Body of pancreas (tissue), 4 donors: ENCODE measurements at places on chromosomes 7 and 10. TPM values are rescaled to one million over a fixed set of nuclear protein-coding genes. Genes with fewer than 3 reads are reported as not detected.

GRCh38 chr7:47707583-47707982, 125.7 kb upstream of the TNS3 start:
- no peak for DNase-seq

DNA sequence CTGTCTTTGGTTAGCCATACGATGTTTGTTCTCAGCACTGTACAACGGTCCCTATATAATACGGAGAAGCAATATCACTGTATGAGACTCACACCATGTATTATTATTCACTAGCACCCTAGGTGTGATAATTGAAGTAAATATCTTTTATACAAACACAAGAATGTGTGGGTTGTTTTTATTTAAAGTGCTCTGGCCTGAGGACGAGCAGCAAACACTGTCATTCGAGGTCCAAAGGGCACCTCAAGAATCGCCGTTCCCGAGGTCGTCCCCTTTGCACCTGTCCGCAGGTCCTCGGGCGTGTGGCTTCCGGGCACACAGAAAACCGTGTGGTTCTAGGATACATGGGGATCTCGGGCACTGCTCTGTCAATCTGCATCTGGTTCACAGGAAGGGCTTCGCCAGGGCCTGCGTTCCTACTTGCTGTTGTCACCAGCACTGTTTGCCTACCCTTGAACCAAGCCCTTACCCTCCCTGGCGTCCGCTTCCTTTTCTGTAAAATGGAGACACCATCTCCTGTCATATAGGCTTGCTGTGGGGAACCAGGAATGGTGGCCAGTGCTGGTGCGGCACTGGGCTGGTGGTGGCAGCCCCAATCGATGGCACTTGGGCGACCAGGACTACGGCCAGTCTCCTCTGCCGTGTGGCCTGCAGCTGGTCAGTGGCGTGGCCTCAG, 28.5 kb upstream of the SH2B2 start:
- DNase-seq, result no peak

DNA sequence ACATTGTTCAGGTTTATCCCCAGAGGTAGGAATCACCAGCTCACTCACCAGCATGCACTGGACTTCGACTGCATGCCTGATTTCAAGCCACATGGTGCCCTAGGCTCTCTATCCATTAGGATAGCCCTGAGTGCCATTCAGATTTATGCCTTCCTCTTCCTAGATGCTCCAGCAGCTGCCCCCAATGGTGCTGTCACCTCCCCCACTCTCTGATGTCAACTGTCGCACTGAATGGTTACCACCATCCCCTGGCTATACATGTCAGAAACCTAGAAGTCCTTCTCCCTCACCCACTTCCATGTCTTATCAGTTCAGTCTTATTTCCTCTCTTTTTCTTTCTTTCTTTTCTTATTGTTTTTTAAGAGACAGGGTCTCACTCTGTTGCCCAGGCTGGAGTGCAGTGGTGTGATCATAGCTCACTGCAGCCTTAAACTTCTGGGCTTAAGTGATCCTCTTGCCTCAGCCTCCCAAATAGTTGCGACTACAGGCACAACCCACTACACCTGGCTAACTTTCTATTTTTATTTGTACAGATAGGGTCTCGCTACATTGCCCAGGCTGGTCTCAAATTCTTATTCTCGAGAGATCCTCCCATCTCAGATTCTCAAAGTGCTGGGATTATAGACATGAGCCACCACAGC, 2.9 kb downstream of the SFXN4 start:
- DNase-seq, result no peak

The DEPP1 gene
- 230 TPM for total RNA-seq

The OPN4 gene
- total RNA-seq, result not detected

- DNase-seq, result no peak
These were observed 30.3 kb downstream of the BCAP29 start for GRCh38 chr7:107610323-107610722.

DNA sequence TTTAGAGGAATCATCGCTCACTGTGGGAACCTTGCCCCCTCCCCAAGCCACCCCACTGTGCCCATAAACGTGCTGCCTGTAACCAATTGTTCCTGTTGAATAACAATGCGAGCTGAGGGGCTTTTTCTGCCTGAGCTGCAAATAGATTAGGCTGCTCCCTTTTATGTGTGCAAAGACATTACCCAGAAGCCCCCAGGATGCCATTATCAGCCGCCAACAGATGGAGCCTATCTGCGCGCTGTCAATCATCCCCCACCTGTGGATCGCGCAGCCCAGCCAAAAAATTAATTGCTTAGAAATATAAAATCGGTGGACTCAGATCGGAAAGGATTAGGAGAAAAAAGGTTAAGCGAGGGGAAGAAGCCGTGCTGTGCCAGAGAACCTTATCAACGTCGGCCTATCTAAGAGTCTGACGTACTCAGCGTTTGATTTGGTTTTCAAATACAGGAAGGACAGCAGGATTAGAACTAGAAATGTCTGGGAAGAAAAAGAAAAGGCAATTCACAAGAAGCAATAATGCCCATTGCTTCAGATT, 167.3 kb upstream of the MYO3A start:
- no peak for DNase-seq

DNA sequence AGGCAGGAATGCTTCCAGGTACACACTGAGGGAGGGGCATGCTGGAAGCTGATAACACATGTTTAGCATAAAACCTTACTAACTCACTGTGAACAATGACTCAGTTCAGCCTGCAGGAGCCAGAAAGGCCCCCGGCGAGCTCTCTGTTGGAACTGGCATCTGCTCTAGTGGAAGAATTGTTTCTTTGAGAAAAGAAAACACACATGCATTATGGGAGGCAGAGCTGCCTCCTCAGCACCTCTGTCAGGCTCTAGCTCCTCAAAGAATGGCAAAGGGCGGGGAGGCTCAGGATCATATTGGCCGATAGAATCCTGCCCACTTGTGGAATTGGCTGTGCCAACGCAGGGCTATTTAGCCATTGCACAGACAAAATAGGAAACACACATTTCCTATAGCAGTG, 338.3 kb downstream of the CXCL12 start:
- peak; percentile 43 for DNase-seq

- peak; percentile 56 for DNase-seq
These were observed 2.6 kb upstream of the GRIFIN start for GRCh38 chr7:2478800-2479199.

The STK32C gene
- total RNA-seq, result 4.0 TPM

The SFTPA2 gene
- total RNA-seq, result not detected

The PARD3 gene
- total RNA-seq, result 48.5 TPM

The VSTM4 gene
- total RNA-seq, result 3.4 TPM

- no peak for DNase-seq
These were observed 33.9 kb downstream of the TAS2R41 start for GRCh38 chr7:143511593-143512047.

GRCh38 chr7:92997152-92997551, 120.6 kb downstream of the SAMD9 start:
- no peak for DNase-seq

DNA sequence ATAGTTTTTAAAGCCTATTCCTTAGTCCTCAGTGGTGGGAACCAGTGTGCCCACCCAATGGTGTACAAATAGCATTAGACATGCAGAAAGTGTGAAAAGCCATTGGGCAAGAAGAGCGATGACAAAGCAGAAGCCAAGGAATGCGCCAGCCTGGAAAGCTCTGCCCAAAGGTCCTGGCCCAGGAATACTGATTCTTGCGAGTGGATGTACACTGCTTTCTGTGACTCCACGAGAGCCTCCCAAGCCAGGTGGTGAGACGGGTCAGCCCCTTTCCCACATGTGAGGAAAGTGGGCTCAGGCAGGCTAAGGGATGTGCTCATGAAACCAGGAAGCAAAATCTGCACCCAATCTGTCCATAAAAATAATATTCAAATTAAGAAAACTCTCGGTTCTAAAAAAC, 106.6 kb downstream of the ADCY1 start:
- no peak for DNase-seq

DNA sequence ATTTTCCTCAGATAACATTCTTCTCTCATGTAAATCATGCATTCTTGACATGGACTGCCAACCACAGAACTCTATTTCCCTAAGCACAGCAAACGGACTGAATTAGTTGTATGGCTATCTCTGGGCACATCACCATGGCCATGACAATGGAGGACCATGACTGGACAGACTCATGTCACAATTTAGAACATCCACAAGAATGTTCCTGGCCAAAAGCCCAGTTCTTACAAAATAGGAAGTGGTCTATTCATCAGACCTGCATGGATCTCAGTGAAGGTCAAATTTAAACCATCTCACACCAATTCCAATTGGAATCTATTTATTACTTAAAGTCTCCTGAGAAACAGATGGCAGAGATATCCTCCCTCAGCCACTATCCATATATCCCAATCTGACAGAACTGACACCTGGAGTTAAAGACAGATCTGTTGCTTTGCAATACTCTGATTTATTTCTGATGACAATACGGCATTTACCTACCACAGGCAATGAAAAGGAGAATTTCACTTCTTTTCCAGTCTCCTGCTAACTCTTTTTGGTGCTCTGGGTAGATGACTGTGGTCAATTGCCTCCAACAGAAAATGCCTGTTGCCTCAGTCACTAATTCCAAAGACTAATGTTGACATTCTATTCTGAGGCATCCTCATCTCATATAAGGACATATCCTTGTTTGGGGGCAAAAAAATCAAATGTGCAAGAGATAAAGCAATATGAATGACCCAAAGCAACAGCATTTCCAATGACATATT, 254.8 kb downstream of the HTR7 start:
- DNase-seq, result no peak

The CCZ1B gene
- total RNA-seq, result 50.4 TPM

DNA sequence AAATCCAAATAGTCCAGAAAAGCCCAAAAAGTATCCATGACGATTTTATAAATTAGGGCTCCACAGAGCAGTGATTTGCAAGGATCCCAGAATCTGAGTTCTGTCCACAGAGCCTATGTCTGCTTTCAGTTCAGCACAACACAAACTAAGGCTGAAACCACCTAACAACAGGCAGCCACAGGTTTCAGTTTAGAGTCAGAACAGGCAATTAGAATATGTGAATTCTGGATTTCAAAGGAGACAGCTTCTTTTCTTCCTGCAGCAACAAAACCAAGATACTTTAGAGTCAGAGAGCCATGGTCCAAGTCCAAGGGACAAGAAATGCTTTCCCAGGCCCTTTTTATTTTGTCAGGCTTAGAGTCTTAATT, 23.6 kb downstream of the IFIT3 start:
- DNase-seq, result no peak

GRCh38 chr10:56715262-56715661, 354.2 kb upstream of the ZWINT start:
- DNase-seq, result no peak
